Hypothalamus (tissue), 51 donors: ENCODE measurements at places on chromosomes 6 and 20.

- peak; percentile 29 for DNase-seq
These were observed 331.8 kb downstream of the RIMS1 start for GRCh38 chr6:72218125-72218524.

DNA sequence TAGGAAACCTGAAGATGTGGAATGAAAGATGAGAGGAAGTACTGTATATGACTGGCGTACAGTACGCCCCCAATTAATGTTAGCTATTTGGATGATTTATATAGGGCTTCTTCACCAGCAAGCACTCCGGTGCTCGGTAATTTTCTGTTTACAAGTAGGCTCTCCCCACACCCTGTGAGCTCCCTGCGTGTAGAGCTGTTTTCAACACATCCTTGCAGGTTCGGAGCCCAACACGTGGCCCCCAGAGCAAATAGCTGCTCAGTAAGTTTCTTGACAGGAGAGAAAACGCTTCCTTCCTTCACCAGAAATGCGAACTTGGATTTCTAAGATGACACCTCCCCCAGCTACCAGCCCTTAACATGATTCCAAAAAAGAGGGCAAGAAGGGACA, 1.2 kb upstream of the RAB22A start:
- no peak for DNase-seq

DNA sequence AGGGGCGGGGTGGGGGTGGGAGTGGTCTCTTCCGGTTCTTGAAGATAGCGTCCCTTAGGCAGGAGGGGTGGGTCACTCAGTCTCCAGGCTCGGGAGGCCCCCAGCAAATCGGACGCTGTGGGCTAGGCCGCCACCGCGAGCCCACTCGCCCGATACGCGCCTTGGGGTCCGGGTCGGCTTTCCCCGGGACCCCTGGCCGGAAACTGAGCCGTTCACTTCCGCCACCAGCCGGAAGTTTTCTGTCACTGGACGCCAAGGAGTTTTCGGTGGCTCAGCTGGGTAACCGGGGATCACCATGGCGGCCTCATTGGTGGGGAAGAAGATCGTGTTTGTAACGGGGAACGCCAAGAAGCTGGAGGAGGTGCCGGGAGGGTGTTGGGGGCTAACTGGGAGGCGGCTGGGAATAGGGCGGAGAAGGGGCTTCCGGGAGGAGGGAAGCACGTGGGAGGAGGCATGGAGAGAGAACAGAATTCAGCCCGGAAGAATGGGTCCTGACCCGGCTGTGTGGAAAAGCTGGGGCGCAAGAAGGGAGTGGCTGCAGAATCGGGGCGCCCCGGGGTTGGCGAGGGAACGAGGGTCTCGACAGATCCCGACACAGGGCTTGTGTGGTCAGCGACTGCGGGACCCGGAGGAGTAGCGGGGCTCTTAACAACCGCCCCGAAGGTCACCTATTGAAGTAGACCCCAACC, at the start of gene ITPA:
ITPA (plus strand) TSS at position 242 of the 689 bp plus-strand sequence; CDS start at position 296, 54 bp downstream.
- DNase-seq: no peak

- DNase-seq: no peak
These were observed 284.3 kb upstream of the SULF2 start for GRCh38 chr20:48069596-48069995.

- DNase-seq: no peak
These were observed 113.9 kb upstream of the TMEM170B start for GRCh38 chr6:11423667-11424066.

GRCh38 chr6:152969688-152970418, 13.0 kb downstream of the FBXO5 start:
- no peak for DNase-seq

DNA sequence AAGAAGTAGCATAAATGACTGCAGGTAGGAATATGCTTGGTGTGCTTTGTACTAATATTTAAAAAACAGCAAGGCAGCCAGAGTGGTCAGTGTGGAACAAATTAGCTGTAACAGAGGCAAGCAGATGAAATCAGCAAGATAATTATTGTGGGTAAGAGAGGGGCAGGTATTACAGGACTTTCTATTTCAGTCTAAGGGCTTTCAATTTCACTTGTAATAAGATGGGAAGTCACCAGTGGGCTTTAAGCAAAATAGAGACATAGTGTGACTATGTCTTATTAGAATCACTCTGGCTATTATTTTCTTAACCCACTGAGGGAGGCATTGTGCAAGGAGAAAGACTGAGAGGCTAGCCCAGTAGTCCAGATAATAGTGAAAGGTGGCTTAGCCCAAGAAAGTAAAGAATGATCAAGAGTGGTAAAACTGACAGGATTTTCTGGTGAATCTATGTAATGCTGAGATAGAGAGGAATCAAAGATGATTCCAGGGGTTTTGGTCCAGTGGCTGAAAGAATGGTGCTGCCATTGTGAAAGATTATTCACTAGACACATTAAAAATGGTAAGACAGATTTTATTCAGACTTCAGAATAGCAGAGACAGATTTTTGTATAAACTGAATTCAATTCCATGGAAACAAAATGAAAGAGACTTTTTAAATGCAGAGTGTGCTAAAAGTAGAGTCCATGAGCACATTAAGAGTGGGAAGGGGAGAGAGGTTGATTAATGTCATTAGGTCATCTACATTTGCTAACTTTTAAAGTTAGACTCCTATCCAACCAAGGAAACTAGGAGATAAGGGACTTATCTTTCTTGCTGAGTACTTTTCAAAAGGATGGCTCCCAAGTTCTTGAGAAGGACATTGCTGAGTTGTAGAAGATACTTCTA, 1136.0 kb downstream of the HACE1 start:
- DNase-seq: no peak
